Cardiac muscle cell (in vitro differentiated cells and primary cell): ENCODE measurements at places on chromosomes 6 and 20. TPM values are rescaled to one million over a fixed set of nuclear protein-coding genes. Genes with fewer than 3 reads are reported as not detected.

ERVFRD-1 gene
- 0.05 TPM in 1 of 2 replicates, not detected in the other for polyA plus RNA-seq

DNA sequence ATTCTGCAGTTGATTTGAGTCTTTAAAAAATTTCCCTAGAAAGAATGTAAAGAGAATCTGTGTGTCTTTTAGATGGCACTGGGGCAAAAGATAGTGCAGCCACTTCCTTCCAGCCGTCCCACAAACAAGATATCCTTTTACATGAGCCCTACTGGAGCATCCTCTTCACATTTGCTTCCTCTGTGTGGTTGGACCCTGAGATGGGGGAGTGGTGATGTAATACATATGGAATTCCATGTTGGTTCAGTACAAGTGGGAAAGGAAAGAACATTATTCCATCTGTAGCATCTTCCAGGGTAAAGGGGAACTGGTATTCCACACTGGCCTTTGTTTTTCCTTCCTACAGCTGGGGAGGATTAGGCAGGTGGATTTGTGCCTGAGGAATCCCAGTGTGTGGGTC, 78.9 kb upstream of the ISM1 start:
- no peak for DNase-seq

GRCh38 chr20:18187020-18187419, 49.4 kb downstream of the KAT14 start:
- DNase-seq: no peak

BMP6 gene
- polyA plus RNA-seq: not detected in 2 replicates

MYBL2 gene
- polyA plus RNA-seq: 27.3 and 63.1 TPM in 2 replicates

SLC22A2 gene
- polyA plus RNA-seq: not detected in 2 replicates

STMND1 gene
- polyA plus RNA-seq: not detected in 2 replicates

DNA sequence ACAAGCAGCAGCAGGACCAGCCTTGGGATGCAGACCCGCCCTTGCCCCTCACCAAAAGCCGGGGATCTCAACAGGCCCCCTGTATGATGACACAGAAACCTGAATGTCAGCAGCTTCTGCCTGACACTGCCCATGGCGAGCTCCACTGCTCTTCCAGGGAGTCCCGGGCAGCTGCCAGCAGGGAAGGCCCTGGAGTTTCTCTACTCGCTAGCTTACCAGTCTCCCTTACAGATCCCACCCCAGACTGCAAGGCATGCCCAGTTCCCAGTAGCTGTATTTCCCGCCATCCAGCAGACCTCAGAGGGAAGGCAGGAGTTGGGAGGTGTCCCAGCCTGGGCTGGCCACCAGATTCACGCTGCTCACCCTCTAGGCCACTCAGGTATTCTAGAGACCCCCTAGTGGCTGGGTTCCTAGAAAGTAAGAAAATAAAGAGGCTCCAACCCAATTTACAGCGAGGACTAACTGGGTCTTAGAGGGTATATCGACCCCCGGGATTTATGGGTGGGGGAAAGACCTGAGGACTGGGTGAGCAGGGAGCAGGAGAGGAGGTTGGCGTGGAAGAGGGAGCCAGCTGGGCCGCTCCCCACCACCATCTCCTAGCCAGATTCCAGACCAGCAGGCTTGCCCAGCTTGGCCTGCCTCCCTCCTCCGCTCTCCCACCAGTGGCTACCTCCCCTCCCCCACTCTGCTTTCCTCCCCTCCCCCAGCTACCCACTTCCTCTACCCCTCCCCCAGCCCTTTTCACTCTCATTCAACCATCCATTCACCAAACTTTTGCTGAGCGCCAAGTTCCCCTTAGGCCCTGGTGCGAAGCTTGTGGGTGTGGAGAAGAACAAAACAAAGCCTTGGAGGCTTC, 9.7 kb upstream of the HMGA1 start:
- no peak for DNase-seq

DNA sequence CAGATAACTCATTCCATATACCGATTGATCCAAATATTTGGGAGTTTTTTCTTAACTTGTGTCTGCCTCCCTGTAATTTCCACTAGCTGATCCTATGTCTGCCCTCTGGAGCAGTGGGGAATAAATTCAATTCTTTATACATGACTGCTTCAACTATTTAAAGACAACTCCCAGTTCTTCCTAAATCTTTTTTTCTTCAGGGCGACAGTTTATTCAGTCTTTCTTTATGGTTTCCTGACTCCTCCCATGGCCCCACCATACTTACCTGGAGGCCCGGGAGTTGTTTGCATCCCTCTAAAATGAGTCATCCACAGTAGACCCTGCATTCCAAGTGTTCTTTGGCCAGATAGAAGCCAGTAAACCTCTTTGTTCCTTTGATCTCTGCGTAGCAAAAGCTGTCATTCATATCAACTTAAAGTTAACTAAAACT, 73.6 kb downstream of the LCA5 start:
- no peak for DNase-seq

DNA sequence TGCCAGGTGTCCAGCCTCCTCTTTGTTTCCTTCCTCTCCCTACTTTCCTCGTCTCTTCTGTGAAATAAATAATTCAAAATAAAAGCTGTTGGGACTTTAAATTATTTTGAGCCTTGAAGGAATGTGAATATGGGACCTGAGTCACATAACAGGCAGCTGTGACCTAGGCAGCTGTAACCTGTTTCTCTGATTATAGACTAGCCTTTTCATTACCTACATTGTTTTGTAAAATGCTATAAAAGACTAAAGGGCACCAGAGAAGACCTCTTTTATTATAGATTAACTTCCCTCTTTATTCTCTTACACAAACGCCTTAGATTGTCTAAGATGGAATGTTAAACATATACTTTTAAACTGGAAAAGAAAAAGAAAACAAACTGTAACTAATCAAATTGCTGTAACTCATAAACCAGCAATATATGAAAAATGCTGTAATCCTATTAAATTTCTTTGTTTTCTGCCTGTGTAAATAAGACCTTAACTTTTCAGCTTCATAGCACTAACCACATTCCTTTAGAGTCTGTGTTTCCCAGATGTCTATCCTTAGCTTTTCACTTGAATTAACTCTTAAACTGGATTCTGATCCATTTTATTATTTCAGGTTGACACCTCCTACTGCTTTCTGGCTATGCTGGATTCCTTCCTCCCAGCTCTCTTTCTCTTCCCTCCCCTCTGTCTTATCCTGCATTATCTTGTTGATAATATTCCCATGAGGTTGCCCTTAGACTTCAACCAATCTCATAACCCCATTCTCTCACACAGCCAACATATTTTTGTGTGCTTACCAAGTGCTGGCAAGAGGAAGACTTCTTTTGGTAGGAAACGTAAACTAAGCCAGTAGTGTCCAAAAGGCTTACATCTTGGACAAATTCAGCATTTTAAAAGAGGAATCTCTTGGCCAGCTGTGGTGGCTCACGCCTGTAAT, 69.2 kb downstream of the TPD52L1 start:
- peak; percentile 25 for DNase-seq

DNA sequence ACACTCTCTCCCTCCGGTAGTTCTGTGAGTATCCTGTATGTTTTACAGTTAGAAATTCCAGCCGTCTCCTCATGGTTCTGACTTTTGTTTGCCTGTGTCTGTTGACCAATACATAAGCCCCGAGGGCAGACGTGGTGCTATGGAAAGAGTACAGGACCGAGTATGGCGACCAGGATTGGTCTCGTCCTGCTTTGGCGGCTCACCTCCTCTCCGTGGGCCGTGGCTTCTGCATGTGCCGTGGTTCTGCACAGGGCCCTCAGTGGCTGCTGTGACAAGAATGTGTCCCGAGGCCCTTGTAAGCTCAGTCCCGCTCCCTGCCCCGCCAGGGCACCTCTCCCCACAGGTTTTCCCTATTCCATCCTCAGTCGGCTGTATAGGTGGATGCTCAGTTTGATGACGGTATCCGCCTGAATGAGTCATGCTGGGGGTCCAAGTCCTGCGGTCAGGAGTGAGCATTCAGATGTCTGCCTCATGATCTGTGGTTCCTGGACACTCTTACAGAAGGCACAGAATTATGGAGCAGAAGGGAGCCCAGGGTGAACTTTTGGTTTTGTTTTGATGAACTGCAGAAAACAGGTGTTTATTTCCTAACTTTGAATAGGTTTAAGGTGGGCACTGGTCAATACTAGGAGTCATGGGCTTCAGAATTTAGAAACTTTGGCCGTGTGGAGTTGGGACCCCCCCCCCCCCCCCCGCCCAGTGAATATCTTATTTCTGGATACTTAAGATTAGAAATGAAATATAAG, 1.2 kb downstream of the ARFGAP1 start:
- DNase-seq: peak; percentile 70

DNA sequence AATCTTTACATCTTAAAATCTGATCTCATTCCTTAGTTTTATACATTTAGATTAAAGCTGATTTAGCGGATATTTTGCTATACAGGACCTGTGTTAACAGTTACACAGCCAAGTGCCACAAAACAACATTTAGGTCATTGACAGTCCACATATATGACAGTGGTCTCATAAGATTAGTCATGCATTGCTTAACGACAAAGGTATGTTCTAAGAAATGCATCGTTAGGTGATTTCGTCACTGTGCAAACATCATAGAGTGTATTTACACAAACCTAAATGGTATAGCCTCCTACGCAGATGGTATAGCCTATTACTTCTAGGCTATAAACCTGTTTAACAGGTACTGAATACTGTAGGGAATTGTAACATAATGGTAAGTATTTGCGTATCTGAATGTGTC, 21.6 kb downstream of the ADGRG6 start:
- DNase-seq: no peak
